ENCODE measurements at places on chromosomes 13 and 19. TPM values are rescaled to one million over a fixed set of nuclear protein-coding genes. Genes with fewer than 3 reads are reported as not detected.

DNA sequence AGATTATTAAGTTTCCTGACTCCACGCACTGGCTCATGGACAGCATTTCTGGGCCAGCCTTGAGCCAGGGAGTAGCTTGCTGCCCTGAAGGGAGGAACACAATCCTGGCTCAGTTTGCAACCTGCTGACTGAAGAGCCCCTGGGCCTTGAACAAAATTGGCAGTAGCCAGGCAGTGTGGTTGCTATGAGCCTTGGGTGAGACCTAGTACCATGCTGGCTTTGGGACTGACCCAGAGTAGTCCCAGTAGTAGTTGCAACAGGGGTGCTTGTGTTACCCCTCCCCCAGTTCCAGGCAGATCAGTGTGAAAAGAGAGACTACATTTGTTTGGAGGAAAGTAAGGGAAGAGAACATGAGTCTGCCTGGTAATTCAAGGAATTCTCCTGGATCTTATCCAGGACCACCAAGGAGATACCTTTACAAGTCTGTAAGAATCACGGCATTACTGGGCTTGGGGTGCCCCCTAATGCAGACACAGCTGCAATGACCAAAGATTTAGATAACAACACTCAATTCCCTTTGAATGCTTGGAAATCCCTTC lies 22.0 kb downstream of the ITGBL1 start:
- peak; percentile 24 for DNase-seq

DNA sequence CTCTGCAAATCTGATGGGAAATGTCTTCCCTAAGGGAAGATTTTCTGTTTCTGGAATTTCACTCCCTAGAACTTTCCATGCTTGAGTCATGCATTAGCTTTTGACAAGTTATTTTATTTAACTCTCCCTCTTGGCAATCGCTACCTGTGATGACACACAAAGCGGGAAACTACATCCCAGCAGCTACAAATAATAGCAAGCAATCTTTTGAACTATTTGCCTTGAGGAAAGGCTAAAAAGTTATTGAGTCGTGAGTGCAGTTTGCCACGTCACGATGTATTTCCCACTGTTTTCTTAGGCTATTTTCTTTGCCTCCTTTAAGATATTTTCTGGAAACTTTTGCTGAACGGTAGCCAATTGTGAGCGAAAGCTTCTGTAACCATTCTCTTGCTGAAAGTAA lies 353.3 kb upstream of the HTR2A start:
- no peak for DNase-seq

GRCh38 chr13:92804346-92804745 lies 422.3 kb upstream of the GPC6 start:
- no peak for DNase-seq

DHX34 gene
- 16.7 TPM for total RNA-seq

DNA sequence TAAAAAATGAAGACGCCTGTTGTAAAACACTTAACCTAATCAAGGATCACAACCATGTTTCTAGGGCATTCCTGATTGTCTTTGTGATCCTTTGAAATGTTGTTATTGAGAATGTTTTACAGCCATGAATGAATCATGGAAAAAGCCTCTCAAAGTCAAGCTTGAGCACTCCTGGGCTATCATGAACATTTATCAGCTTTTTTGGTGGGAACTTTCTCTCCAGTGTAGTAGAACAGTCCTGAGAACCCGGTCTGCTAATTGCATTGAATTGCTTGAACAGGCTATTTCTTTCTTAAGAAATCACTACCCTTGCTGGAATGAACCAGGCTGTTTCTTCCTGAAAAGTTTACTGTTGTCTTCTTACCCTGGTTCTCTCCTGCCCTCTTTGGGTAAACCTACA lies 516.5 kb downstream of the FGF9 start:
- no peak for DNase-seq

DNA sequence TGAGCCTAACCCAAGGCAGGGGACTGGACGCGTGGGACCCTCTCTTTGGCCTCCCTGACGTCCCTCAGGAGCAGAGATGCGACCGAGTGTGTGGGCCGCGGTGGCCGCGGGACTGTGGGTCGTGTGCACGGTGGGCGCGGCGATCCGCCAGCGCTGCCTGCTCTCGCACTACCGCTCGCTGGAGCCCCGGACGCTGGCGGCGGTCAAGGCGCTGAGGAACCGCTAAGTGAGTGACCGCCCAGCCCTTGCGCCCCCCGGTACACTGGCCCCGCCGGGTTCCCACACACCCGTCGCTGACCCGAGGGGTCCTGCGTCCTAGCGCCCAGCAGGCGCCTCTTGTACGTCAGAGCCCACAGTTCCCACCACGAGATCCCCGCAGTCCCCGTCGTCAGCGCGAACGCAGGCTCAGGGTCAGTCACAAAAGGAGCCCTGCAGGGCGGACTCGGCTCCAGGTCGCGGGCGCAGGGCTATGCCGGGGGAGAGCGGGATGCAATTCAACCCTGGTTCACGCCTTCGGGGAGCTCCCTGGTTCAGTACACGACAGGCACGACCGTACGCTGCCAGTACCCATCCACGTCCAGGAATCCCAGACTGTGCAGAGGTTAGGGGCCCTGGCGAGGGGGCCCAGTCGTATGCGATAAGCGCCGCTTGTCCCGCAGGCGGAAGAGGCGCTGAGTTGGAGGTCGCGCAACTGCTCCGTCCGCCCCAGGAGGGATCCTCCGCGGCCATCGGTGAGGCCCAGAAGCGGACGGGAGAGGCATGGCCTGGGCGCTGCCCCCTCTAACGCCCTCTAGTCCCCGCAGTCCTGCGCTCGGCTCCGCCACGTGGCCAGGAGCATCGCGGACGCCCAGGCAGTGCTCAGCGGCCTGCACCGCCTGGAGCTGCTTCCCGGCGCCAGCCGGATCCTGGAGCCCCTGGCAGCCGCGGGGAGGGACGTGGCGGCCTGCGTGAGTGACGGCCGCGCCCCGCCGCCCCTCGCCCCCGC lies 3.6 kb upstream of the IFNL2 start:
- peak; percentile 18 for DNase-seq

HRC gene
- total RNA-seq: 7.2 TPM

GRCh38 chr13:23754506-23754905 lies 134.7 kb downstream of the MIPEP start:
- DNase-seq: no peak
